ENCODE measurements at places on chromosomes 1 and 21.

DNA sequence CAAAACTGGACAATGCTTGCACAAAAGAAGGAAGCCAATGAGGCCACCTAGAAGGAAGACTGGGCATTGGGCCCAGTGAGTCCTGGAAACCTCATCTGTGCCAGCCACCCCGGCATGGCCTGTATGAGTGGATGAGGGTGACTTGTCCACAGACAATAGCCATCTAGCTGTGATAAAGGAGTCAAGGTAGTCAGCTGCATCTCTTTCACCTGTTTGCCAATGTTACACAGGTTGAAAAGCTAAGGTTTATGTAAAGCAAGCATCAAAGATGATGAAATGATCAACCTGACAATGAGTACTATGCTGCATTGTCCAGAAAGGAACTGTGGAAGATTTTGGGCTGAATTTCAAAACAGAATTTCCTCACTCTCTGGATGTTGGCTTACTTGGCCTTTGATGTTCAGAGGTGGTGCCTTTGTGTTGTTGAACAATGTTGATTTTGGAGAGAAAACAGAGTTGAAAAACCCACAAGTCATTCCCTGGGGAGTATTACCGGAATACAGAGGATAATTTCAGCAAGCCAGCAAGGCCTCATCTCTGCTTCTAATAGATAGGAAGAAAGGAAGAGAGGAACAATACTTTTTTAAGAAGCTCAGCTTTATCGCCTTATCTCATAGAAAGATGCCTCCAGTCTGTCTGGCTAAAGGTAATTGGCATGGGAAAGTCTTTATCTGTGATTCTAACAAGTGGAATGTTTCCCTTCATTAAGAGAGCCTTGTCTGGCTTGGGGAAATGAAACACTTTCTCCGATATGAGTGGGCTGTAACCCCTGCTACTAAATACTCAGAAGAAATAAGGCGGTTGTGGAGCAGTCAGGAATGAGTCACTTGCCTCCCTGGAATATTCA lies 11.4 kb upstream of the SELE start:
- no peak for DNase-seq

DNA sequence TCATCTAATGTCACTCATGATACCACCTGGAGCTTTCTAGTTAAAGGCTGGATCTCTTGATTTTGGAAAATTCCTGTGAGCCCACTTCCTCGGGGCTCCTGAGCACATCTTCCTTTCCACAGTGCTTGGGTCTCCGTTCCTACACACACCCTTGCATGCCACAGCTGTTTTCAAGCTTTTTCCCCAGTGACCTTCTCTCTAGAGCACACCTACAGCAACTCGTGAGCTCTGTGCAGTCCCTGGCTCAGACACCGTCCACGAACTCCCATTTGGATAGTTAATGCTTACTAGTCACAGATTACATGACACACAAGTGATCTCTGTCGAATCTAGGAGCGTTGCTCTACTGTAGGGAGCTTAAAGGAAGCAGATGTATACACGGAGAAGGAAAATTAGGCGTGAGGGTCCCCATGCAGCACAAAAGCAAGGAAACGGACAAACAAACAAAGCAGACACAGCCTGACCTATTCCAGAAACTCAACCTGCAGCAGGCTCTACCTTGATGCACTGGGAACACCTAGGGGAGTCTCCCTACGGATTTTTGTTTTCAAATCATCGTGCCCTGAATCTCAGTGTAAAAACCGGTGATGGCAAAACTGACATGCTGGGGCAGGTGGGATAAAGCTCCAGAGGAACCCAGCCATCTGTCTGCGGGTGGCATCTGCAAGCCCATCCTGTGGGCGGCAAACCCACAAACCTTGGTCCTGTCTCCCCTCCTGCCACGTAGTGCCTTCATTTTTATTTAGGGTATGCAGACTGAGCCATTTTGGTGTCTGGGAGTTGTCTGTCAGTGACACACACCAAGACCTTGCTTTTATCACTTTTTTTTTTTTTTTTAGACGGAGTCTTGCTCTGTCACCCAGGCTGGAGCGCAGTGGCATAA lies 177.8 kb downstream of the RUNX1 start:
- no peak for DNase-seq

GRCh38 chr1:91830242-91831131 lies 55.5 kb downstream of the TGFBR3 start:
- DNase-seq = peak; percentile 74

- DNase-seq = no peak
Observed at GRCh38 chr1:218135371-218135770, 149.7 kb upstream of the RRP15 start.

- DNase-seq = no peak
Observed at GRCh38 chr1:217392441-217392840, 238.4 kb downstream of the GPATCH2 start.

- DNase-seq = no peak
Observed at GRCh38 chr21:39159342-39160063, 23.7 kb downstream of the PSMG1 start.

DNA sequence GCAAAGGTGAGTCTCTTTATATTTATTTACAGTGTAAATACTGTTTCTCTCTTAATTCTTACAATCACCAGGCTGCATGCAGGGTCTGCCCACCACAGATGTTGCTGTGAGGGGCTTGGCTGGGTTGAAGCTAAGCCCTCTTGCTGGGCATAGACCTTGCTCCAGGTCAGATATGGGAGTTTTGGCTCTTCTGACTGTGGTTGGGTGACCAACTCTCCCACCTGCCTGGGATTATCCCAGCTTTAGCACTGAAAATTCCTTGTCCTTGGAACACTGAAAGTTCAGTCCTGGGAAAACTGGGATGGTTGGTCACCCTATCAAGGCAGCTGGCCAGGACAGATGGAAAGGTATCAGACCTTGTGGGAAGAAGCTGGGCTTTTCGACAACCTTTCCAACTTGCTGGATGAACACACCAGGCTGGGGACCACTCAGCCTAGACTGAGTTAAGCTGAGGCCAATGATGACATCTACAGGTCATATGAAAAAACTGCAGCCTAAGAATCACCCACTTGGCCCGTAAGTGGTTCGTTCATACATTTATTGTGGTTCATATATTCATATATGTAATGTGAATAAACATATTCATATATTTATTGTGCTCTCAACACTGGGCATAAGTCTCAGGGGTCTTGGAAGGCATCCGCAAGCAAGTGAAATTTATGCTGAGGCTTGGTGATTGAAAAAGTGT lies 26.6 kb upstream of the HPDL start:
- peak; percentile 66 for DNase-seq

DNA sequence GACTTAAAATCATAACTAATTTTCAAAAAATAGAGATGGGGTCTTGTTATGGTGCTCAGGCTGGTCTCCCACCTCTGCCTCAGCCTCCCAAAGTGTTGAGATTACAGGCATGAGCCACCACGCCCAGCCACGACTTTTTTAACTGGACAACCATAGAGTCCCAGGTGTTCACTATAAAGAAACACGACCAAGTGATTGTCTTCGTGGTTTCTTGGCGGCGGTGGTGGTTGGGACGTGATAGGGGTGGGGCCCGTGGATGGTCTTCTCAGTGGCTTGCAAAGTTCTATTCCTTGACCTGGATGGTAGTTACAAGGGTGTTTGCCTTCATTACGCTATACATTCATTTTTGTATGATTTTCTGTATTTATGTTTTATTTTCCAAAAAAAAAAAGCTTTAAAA lies 34.6 kb upstream of the COX20 start:
- DNase-seq = no peak

GRCh38 chr1:111221633-111222291 lies 5.8 kb upstream of the CHI3L2 start:
- no peak for DNase-seq

DNA sequence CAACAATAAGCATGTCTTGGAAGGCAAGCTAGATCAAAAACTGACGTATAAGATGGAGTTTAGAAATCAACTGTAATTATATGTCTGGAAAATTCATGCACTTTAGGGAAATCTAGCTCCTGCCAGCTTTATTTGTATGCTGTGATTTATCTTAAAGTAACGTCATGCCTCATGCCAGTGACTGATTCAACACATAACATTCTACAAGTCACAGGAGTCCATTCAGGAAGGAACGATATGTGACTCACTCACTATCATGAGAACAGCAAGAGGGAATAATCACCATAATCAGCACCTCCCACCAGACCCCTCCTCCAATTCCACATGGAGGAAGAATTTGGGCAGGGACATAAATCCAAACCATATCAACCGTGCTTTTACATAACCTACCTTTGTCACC lies 682.4 kb upstream of the ADAMTS5 start:
- DNase-seq = no peak

GRCh38 chr1:8238141-8239038 lies 79.5 kb upstream of the SLC45A1 start:
- DNase-seq = no peak

DNA sequence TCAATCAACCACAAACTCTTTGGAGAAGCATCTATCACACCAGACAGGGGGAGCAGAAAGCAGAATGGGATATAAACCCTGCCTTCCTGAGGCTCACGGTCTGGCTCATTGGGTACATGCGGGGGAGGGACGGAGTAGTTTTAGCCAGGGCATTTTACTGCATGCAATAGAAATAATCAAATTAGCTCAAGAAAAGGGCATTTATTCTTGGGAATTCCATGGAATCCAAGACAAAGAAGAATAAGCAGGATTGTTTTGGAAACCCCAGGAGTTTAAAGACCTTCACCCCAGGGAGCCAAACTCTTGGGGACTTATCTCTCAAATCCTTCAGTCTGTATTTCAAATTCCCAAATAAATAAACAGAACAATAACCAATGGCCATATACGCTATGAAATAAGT lies 5.2 kb upstream of the KAZN start:
- DNase-seq = no peak

DNA sequence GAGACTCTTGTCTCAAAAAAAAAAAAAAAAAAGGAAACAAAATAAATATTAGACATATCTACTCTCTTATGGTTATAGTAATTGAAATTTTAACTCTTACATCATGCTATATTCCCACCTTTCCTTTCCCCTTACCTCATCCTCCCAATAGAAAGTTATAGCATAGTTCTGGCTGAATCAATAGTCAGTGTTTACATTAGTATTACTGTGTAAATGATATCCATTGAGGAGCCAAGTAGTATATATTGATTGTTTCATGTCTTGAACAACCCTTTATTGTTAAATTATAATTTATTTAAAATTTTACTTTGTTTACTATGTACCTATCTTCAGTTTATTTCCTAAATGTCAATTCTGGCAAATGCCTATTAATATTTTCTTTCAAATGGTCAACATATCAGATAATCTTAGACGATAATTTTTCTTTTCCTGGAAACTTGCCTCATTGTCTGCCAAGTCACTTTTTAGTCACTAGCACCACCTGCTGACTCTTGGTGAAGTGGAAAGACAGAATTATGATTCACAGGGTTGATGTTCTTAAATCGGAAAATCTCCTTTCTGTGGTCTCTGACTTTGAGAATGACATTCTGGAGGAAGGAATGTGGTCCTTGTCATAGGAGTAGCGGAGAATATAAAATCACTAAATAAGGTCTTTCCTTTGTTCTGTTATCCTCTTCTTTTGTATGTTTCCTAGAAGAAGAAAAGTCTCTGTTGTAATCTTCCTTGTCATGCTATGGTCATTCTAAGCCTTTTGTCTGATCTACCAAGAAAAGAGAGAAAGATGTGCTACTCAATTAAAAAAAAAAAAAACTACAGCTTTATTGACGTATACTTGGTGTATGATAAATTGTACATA lies 8.6 kb downstream of the HJV start:
- no peak for DNase-seq

GRCh38 chr1:62997884-62998283 lies 214.0 kb downstream of the ATG4C start:
- no peak for DNase-seq

GRCh38 chr21:44834951-44835646 lies 17.2 kb upstream of the SUMO3 start:
- DNase-seq = no peak

- DNase-seq = no peak
Observed at GRCh38 chr1:10078494-10078893, 45.7 kb downstream of the UBE4B start.

DNA sequence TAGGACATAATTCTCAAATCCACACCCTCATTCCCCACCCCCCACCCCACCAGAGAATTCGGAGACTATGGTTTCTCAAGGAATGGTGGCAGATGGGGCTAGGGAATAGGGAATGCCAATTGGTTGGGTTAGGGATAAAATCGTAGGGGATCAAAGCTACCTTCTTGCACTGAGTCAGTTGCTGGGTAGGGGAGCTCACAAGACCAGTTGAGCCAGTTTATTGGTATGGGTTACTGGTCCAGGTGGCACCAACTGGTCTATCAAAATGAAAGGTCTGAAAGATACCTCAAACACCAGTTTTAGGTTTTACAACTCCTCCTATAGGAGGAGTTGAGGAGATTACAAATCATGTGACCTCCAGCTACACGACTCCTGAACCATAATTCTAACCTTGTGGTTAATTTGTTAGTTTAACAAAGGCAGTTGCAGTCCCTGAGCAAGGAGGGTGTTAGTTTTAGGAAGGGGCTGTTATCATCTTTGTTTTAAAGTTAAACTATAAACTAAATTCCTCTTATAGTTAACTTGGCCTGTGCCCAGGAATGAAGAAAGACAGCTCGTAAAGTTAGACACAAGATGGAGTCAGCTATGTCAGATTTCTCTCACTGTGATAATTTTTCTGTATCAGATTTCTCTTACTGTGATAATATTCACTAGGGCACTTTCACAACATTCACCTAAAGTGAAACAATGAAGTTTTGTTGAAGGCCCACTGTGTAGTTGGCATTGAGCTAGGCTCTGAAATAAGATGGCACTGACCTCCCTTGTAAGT lies 2.5 kb downstream of the SHISAL2A start:
- no peak for DNase-seq

- no peak for DNase-seq
Observed at GRCh38 chr1:78156805-78157521, 111.2 kb downstream of the GIPC2 start.

- no peak for DNase-seq
Observed at GRCh38 chr1:22967833-22968232, 4.8 kb downstream of the LACTBL1 start.

DNA sequence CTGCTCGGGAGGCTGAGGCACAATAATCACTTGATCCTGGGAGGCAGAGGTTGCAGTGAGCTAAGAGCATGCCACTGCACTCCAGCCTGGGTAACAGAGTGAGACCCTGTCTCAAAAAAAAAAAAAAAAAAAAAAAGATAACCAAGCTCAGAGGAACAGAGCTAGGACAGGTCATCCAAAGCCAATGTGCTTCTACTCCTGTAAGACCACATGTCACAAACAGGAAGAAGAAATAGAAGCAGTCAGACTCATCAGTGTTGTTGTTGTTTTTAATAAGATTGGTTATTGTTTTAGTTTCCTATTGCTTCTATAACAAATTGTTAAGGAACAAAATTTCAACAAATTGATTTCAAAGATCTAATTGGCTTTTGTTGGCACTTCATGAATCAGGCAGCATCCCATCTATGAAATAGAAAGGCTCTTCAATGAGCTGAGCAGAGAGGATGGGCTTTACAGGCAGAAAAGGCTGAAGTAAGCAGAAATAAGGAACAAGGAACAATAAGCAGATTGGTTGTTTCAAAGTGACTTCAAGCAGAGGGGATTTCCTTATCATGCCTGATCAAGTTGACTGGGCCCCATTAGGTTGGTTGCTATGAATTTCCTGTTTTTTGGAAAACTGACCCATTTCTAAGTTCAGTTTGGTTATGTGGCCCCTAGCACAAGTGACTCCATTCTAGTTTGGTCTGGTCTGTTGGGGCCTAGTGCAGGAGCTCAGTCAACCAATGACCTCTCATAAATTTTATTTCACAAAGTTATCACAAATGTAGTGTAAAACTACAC lies 6.0 kb upstream of the AKNAD1 start:
- no peak for DNase-seq
